ENCODE measurements at places on chromosomes 5 and 9. TPM values are rescaled to one million over a fixed set of nuclear protein-coding genes. Genes with fewer than 3 reads are reported as not detected.

The PCDHB14 gene
- 1.1 TPM for total RNA-seq

The GPRIN1 gene
- 3.2 TPM for total RNA-seq

The C5orf34 gene
- 3.4 TPM for total RNA-seq

The YTHDC2 gene
- total RNA-seq, result 17.4 TPM

The DPH7 gene
- 16.4 TPM for total RNA-seq

The TMEM167A gene
- total RNA-seq, result 76.2 TPM

The SECISBP2 gene
- total RNA-seq, result 21.1 TPM

The LCP2 gene
- total RNA-seq, result not detected

The JAKMIP2 gene
- total RNA-seq, result 0.92 TPM

The TMEM215 gene
- total RNA-seq, result not detected

The ADCY2 gene
- total RNA-seq, result under 0.01 TPM

The CENPH gene
- total RNA-seq, result 14.0 TPM

The CARTPT gene
- total RNA-seq, result not detected

The TOR1A gene
- total RNA-seq, result 27.1 TPM

The GRXCR2 gene
- not detected for total RNA-seq

The CLIC3 gene
- 4.8 TPM for total RNA-seq

The PHF24 gene
- 0.13 TPM for total RNA-seq

The NPDC1 gene
- 28.4 TPM for total RNA-seq

The RIOK2 gene
- total RNA-seq, result 36.5 TPM

The BARHL1 gene
- total RNA-seq, result not detected

The PKN3 gene
- 2.8 TPM for total RNA-seq

The FOXD4L6 gene
- total RNA-seq, result not detected

The ZNF608 gene
- 7.7 TPM for total RNA-seq

The SLC6A18 gene
- total RNA-seq, result not detected

The SLC34A3 gene
- total RNA-seq, result 0.06 TPM

The IFNA21 gene
- total RNA-seq, result not detected

The PCSK1 gene
- 0.81 TPM for total RNA-seq

The RANBP17 gene
- total RNA-seq, result 11.2 TPM

The PLEKHG4B gene
- total RNA-seq, result not detected

The STKLD1 gene
- total RNA-seq, result 0.79 TPM

The PCDHGA3 gene
- 2.9 TPM for total RNA-seq

The FGFR4 gene
- 0.66 TPM for total RNA-seq

The CER1 gene
- not detected for total RNA-seq

The FNIP1 gene
- 51.5 TPM for total RNA-seq

The SYNPO gene
- 17.6 TPM for total RNA-seq

The IL9 gene
- total RNA-seq, result not detected
